ENCODE measurements at places on chromosomes 1 and 21. TPM values are rescaled to one million over a fixed set of nuclear protein-coding genes. Genes with fewer than 3 reads are reported as not detected.

TNFRSF18 gene
- polyA plus RNA-seq, result 0.43 TPM

BRWD1 gene
- 50.9 TPM for polyA plus RNA-seq

UQCRHL gene
- 1.7 TPM for polyA plus RNA-seq

CNR2 gene
- polyA plus RNA-seq, result 0.10 TPM

TRIM67 gene
- 0.08 TPM for polyA plus RNA-seq

DNA sequence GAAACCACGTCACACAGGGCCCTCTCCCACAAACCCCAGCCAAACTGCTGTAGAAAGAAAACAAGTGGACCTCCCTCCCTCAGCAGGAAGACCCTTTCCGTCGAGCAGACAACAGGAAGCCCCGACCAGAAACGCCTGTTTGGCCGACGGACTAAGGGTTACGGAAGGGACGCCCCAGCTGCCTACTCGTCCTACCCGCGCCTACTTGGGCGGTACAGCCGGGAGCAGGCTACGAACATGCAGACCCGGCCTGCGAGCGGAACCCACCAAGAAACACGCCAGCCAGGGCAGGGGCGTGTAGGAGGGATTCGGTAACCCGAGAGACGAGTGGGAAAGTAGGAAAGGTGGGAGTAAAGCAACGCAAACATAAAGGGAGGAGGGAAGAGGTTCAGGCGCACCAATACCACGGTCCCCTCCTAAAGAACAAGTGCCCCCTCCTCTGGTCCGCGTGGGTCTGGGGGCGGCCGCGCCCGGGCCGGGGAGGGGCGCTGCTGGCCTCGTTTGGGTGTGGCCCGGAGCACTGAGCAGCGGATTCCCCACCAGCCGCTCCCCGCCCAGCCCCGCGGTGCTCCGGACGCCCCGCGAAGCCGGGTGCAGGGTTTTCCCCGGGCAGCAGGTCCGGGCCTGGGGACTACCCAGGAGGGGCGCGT lies 450 bp downstream of the S100A10 start:
- DNase-seq, result no peak

DNA sequence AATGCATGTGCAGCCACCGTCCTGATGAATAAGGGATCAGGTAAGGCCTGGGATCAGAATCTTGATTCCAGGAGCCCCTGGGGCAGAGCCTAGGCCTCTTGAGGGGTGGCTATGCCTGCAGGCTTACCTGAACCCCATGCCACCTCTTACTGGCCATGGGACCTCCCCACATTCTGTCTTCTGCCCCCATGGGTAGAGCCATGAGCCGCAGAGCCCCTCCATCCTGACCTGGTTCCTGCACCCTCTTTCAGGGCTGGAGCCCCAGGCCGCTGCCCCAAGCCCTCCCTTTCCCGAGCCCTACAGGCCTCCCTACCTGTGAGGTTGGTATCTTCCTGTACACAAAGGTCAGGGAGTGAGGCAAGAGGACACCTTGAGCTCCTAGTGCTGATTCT lies 120.8 kb downstream of the DMRTB1 start:
- DNase-seq, result no peak

GRCh38 chr1:228359613-228360532 lies 46.8 kb downstream of the TRIM11 start:
- DNase-seq, result no peak

GRCh38 chr1:164772635-164773034 lies 213.7 kb downstream of the PBX1 start:
- DNase-seq, result no peak

DNA sequence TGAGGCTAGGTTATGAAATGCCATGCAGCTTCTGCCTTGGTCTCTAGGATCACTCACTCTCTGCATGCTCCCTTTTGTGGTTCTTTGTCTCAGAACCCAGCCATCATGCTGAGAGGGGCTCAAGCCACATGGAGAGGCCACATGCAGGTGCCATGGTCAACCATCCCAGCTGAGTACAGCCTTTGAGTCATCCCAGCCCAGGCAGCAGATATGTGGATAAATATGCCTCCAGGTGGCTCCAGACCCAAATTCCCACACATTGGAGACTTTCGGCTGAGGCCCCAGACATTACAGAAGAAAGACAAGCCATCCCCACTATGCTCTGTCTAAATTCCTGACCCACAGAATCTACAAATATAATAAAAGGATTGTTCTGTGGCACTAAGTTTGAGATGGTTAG lies 102.0 kb downstream of the LHX9 start:
- no peak for DNase-seq

- DNase-seq, result no peak
These were observed 218.4 kb downstream of the HLX start for GRCh38 chr1:221097479-221098281.
